Thoracic aorta (tissue), 2 donors: ENCODE measurements at places on chromosomes 5 and 9.

GRCh38 chr9:96219026-96219899, 82.7 kb downstream of the HSD17B3 start:
- peak; percentile 16 for DNase-seq

- DNase-seq = no peak
Observed at GRCh38 chr9:93890436-93890935, 64.7 kb downstream of the BARX1 start.

DNA sequence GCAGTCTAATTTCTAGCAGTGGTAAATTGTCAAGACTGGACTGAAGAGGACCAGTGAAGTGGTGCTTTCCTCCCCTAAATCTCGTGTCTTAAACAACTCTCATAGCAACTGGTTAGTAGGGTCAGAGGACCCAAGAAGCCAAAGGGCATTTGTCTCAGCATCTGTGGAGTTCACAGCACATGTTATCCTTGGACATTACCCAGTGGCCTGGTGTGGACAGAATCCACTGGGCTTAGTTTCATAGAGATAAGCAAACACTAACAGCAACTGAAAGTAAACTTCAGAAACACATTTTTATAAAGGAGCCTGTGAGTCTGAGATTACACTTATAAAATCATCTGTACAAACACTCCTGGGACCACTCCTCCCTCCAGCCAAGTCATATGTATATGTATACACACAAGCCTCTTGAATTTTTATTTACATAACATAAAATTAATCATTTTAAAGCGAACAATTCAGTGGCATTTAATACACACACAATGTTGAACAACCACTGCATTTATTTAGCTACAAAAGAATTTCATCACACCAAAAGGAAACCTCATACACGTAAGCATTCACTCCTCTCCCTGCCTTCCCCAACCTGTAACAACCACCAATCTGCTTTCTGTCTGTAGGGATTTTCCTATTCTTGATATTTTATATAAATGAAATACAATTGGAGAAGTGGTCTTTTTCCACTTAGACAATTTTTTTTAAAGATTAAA, 457.8 kb downstream of the RASEF start:
- DNase-seq = no peak

GRCh38 chr9:81613002-81613812, 76.1 kb downstream of the TLE1 start:
- DNase-seq = peak; percentile 45

- DNase-seq = no peak
Observed at GRCh38 chr9:70883963-70884793, 237.2 kb downstream of the TRPM3 start.

- no peak for DNase-seq
Observed at GRCh38 chr9:4442806-4443205, 47.5 kb upstream of the SLC1A1 start.

- peak; percentile 45 for DNase-seq
Observed at GRCh38 chr5:142013734-142014521, 1.1 kb upstream of the GNPDA1 start.

DNA sequence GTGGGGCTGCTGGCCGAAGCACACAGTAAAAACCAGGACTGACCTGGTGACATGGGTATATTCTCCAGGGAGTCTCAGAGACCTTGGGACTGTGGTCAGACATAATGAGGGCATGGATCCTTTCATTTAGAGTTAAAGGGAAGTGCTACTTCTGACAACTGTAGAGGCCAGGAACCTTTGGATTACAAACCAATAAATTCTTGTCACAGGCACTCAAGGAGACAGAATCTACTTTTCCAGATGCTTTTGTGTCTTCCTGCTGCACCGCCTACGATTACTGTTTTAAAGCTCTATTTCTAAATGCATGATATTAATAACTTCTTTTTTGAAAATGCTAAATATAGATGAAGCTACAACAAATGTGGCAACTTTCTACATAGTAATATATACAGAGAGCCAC, 106.5 kb upstream of the LPAR1 start:
- no peak for DNase-seq

DNA sequence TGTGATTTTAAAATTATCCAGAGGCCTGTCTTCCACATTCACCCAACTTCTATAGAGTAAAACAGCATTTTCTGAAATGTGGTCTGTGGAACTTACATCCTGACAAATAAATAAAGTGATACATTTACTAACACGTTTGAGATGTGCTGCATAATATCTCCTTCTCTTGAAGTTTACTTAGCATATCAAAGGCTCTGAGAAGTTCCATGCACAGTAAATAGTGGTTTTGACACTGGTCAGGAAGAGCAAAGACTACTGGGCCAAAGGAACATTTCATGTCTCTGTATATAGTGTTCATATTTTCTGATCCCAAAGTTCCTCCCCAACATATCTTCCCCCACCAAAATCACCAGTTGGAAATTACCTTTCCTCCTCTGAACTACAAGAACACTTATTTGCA, 30.5 kb upstream of the TARS1 start:
- DNase-seq = no peak

- DNase-seq = no peak
Observed at GRCh38 chr5:124395287-124395686, 351.2 kb downstream of the ZNF608 start.

DNA sequence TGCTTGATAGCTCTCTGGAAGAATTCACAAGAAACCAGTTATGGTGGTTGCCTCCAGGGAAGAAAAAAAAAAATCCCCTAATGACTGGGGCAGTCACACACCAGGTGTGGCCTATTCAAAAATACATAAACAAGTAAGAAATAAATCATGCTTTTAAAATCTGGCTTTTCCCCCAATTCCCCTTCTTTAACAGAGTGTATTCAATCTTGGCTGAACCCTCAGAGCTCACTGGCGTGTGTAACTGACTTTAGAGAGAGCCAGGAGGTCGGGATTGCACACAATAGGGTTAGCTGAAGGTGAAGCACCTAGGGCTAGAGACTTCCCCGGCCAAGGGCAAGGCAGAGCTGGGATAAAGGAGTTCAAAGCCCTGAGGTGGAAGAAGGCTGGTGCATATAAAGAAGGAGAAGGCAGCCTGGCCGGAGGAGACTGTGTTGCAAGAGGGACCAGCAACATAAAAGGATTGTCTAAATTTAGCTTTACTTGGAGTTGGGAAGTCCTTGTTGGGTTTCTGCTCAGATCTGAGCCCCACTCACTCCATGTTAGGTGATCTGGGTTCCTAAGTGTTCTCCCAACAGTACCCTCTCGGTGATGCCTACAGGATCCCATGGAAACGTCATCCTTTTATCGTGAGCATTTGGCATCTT, 19.7 kb downstream of the FNBP1 start:
- DNase-seq = no peak

GRCh38 chr5:58793888-58794657, 211.2 kb downstream of the RAB3C start:
- DNase-seq = no peak

DNA sequence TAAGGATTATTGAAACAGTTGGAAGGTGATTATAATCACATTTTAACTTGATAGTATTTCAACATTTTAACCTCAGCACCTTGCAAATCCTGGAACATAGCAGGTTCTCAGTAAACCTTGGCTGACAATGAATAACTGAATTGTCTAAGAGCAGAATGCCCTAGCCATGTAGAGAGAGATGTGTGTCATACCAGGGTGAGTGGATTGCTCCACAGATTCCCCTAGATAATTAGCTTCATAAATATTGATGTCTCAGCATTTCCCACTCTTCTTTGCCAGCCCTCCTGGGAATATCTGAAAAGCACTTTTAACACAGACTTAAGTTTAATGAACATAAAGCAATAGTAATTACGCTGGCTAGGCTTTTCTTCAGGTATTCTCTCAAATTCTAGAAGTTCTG, 363.5 kb downstream of the MAN2A1 start:
- no peak for DNase-seq

DNA sequence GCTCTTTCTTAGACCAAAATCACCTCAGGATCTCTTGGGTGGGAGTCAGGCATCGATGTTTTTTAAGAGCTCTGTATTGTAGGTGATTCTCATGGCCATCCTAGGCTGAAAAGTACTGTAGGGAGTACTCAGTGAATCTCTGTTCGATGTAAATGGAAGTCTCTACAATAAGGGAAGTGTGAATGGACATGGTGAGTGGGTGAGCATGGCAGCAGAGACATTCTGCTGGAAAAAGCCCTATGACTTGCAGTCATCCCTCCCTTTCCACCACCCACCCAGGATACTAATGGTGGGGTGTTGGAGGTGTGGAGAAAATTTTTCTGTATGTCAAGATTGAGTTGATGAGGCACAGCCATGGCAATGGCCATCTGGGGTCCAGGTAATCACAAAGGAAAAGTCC, 30.9 kb downstream of the ZNF366 start:
- no peak for DNase-seq

GRCh38 chr9:130535818-130536521, 43.4 kb upstream of the FUBP3 start:
- no peak for DNase-seq

- DNase-seq = no peak
Observed at GRCh38 chr5:134738963-134739661, 764 bp downstream of the CAMLG start.

DNA sequence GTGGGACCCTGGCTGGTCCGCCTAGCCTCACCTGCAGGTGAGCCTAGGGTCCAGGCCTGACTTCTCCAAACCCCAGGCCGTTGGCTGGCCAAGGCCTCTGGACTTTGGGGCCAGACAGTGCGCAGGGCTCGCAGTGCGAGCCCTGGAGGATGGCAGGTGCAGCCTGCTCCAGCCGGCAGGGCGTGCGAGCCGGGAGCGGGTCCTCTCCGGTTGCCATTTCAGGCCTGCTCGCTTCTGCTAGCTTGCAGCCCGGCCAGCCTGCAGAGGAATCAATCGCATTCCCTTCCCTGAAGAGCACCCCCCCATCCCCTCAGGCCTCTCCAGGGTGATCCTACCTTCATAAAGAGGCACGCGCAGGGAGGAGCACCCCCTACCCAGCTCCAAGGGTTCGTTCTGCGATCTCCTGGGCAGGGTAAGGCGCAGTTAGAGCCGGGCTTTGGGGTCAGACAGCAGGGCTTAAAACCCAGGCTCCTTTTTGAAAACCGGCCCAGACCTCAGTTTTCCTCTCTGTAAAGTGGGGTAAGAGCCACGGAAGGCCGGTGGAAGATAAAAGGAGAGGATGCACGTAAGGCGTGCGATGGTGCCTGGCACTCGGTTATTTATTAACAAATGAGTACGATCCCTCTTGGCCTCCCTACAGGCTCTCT, 6.2 kb downstream of the BARHL1 start:
- no peak for DNase-seq

- no peak for DNase-seq
Observed at GRCh38 chr5:79697222-79698170, 7.9 kb downstream of the CMYA5 start.

DNA sequence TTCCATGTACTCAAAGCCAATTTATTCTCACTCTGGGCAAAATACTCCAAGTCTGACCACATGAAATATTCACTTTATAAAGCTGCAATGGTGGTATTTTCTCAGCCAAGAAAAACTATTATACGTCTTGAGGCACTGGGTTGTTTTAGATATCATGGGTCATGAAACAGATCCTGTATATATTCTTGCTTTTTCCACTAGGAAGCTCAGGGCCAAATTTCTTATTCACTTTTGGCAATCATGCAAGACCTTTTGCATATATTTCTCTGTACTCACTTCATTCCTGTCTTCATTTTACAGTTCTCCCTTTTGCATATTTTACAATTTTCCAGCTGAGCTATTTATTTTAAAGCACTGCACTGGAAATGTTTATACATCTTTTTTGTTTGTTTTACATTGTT, 49.8 kb downstream of the GABBR2 start:
- DNase-seq = no peak

DNA sequence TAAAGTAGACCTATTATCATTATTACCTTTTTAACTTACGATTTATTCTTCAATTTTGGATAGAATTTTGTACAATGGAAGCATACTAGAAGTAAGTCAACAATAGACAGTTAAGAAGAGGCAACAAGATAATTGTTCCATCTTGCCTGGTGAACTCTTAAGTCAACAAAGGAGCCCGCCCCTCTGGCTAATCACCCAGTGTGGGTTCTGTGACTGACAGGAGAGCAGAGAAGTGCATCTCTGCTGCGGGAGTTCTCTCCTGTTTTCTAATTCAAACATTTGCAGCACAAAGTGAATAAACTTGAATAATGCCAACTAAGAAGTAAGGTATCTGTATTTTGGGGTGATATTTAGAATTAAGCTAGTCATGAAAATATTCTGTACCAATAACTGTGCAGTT, 6.7 kb upstream of the ISL1 start:
- DNase-seq = no peak

DNA sequence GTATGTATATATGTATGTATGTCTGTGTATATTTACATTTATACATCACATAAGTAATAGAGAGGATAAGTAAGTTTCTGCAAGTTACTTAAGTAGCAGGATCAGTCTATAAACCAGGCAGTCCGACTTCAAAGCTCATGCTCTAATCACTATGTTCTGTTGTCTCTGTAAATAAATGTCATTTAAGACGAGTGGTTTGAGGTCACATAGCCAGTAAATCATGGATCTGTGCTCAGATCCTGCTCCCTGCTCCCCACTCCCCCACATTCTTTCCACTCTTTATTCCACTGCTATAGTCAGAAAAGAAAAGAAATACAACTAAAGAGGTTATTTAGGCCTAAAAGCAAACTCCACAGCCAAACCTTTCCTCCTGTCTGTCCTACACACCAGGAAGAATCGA, 90.4 kb downstream of the SERINC5 start:
- no peak for DNase-seq

DNA sequence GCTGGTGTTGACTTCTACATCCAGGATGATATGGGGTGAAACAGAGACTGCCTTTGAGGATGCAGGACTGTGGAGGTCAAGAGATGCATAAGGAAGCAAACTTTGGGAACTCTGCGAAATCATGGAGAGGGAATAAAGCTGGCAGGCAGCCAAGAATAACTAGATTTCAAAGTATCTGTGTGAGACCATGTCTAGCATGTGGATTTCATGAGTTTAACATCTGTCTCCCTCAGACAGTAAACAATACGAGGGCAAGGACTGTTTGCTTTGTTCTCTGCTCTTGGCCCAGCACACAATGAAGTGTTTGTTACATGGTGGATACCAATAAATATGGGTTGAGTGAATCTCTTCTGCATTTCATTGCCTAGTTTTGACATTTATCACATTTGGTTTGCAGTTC, 71.3 kb downstream of the RASEF start:
- no peak for DNase-seq

DNA sequence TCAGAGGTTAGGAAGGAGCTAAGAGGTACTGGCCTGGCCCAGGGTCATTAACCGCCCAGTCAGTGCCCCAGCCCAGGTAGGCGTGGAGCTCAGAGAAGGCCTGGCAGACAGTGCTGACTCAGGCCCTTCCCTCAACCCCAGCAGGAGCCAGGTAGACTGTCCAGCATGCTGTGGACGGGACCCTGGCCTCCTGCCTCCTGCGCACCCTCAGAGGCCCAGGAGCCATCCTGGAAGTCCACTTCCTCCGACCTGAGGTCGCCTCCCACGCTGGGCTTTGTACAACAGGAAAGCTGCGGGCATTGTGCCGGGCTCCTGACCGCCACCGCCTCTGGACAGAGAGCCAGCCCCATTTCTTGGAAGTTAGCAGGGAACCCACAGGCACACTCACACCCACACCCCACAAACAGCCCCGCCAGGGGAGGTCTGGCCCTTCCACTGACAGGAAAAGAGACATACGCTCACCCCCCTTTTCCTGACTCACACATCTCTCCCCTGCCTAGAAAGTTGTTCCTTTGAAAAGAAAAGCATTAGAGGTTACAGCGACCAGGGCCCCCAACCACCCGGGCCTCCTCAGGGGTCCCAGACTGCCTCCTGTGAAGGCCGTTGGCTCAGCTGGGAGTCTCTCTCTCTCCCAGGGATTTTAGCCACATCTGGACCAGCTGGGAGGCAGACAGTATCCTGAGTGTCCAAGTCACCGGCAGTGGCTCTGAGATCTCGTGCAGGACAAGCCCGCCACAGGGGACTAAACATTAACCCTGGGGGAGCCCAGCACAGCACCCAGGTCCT, 7.7 kb downstream of the RALGDS start:
- no peak for DNase-seq
